GM13976 (cell line): ENCODE measurements at places on chromosomes 3 and 15.
A peak's percentile ranks its signal among the peaks of the same experiment; 100 is the strongest.

DNA sequence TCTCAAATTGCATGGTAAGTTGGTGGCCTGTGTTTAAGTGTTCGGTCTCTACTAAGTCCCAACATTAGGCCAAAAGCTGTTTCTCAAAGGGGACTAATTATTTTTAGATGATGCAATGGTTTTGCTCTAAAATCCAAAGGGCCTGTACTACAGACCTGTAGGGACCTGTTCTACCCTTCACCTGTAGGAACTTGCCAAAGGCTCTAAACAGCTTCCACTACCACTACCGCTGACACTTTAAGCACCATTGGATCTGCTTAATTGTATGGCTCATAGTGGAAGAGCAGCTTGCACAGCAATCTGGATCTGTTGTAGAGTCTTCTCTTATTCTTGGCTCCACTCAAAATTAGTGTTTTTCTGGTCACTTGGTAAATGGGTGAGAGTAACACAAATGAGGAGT is 346.8 kb downstream of the EPHA6 start:
- no peak for DNase-seq

DNA sequence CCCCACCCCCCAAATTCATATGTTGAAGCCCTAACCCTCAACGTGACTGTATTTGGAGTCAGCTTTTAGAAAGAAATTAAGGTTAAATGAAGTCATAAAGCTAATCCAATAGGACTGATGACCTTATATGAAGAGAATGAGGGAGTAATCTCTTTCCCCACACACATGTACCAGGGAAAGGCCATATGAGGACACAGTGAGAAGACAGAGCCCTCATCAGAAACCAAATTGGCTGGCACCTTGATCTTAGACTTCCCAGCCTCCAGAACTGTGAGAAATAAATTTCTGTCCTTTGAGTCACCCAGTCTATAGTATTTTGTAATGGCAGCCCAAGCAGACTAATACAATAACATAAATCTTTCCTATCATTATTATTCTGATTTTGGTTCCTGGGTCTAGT is 194.7 kb upstream of the NANOGP8 start:
- DNase-seq: no peak

- DNase-seq: no peak
Observed at GRCh38 chr3:121330118-121330517, 215.7 kb downstream of the POLQ start.

GRCh38 chr3:146747928-146748327 is 142.8 kb upstream of the PLSCR5 start:
- DNase-seq: no peak

- no peak for DNase-seq
Observed at GRCh38 chr15:33019354-33019981, 175.0 kb downstream of the FMN1 start.

DNA sequence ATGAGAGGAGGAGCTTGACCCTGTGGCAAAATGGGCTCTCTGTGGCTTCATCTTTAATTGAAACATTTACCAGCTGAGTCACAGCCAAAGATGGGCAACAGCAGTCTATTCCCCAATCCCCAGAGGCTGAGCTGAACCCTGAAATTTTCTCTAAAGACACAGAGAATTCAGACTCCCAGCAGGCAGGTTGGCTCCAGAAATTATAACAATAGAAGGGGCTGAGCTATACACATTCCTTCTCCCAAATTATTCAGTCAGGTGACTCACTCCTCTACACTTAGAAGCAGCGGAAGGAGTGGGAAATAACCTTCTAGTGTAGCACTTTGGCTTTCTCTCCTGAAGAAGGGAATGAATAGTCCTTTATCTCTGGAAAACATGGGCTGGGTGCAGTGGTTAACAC is 264.3 kb upstream of the ARHGEF26 start:
- no peak for DNase-seq

DNA sequence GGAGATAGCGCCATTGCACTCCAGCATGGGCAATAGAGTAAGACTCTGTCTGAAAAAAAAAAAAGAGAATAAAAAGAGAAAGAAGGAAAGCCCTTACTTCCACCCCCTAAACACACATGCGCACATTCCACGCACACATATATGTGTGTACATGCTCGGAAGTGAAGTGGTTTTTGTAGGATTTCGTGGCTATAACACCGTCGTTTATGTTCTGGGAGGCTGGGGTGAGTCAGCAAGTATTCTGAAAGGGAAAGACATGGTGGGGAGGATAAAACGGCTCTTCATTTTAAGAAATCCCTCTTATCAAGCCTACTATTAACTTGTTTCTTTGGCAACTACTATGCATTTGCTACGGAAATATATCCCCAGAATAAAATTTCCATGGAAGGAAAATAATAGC is 422.8 kb upstream of the TBL1XR1 start:
- no peak for DNase-seq

DNA sequence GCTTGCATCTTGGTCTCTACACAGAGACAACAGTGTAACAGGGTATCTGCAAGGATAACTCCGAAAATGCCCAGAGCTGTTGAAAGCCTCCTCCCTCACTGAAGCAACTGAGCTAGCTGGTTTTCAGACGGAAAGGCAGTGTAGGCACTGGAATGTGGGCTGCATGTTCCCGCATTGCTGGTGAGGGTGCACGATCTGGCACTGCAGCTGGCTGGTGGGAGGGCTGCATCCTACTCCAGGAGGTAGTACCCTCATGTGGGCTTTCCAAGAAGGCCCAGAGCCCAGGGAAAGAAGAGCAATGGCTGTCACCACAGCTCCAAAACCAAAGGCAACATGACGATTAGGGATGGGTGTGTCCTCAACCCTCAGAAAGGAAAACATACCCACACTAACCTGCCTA is 28.7 kb upstream of the RPS17 start:
- no peak for DNase-seq

DNA sequence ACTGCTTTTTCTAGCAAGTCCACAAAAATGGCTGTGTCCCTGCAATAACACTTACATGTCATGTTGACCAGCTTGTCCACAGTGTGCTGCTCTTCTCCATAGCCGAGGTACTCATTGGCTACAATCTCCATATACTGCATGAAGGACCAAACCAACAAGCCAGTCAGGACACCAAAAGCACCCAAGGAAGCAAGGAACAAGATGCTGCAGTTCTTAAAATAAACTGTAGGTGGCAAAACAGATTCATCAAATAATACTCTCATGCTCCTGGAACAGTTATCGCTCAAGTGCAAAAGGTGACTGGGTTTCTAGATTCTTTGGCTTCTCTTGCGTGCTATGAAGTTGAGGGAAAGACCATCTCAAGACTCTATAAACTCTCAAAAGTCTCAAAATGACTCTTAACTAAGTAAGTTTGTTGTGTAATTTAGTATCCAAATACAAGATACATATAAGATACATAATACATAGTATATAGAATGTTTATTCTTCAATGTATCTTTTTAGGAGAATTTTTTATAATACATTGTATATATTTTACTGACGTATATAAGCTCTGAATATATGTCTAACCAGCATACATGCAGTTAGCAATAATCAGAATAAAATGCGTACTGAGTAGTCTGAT is 57.0 kb downstream of the NEK10 start:
- DNase-seq: peak; percentile 54

DNA sequence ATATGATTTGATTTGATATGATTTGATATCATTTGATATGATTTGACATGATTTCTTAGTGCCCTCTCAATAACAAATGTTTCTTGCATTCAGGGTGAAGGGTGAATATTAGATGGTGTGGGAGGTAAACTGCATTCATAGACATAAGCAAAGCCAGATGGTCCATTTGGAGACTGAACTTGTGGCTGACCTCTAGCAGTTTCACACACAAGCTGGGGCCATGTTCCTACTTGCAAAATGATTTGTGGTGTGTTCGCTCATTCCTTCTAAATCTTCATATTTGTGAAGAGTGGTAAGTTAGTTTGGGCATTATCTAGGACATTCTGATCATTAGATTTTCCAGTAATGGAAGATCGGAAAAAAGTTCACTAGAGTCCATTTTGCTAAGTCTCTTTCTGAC is 40.5 kb upstream of the CCR4 start:
- DNase-seq: no peak

- DNase-seq: no peak
Observed at GRCh38 chr15:70519004-70519365, 244.4 kb downstream of the UACA start.

GRCh38 chr3:189677667-189678066 is 46.5 kb downstream of the TP63 start:
- DNase-seq: no peak

DNA sequence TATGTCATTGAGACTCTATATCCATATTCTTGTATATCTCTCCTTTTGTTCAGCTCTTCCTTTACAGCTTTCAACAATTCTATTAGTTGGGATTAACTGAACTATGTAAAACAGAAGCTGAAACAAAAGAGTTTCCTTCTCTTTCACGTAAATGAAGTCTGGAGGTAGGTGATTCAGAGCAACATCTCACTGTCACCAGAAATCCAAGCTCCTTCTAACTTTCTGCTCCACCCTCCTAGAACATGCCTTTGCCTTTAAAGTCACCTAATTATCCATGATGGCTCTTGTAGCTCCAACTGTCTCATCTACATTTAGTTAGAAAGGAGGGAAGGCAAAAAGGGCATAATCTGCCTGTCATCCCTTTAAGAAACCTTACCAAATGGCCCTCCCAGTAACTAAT is 458.2 kb upstream of the MDFIC2 start:
- no peak for DNase-seq

DNA sequence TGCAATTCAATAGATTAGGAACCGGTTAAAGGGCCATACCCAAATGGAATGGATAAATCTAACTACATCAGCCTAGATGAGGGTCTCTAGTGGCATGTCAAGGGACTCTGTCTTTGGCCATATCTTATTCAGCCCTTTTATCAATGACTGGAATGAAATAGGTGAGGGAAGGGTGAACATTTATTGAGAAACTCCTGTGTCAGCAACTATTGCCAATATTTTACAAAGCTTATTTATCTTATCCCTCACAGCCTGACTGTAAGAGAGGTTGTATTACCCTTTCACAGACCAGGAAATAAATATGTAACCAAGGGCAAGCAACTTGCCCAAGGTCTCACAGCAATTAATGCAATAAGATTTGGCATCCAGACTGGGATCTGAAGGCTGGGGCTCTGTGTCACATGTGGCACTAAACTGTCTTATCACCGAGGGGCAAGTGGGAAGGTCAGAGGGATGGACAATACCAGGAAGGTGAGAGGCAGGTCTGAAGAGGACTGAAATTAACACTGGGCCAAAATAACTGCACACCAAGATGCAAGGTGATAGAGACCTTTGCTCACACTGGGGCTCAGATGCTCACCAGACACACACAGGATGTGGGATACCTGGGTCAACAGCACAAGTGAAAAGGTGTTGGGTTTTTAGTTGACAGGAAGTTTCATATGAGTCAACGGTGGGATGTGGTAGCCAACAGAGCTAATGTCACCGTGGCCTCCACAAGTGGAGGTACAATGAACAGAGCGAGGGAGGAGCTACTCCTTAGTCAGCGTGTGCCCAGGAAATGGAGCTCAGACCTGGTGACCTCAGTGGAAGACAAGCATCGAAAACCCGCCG is 261.3 kb downstream of the RPLP1 start:
- peak; percentile 54 for DNase-seq

GRCh38 chr15:48945386-48945785 is 18.3 kb downstream of the SHC4 start:
- DNase-seq: no peak

DNA sequence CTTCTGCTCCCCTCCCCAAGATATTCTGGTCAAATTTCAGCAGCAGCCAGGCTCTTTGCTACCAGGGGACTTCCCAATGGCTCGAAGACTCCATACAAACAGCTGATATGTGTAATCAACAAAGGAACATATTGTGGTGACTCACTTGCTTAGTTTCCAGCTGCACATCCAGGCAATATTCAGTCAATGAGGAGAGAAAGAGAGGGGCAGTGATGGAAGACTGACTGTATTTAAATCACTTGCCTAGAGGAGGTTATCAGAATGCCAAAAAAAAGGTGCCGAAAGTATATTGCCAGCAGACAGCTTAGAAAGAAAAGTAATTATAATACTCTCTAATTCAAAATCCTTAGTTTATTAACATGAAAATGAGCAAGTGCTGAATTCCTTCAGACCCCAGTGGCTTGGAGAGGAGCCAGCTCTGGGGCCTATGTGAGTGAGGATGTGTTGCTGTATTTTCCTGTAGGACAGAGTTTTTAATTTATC is 236.5 kb downstream of the LRTM1 start:
- DNase-seq: no peak

GRCh38 chr3:30613133-30613825 is 6.9 kb downstream of the TGFBR2 start:
- no peak for DNase-seq

- peak; percentile 69 for DNase-seq
Observed at GRCh38 chr3:71724584-71725270, 475 bp downstream of the EIF4E3 start.

DNA sequence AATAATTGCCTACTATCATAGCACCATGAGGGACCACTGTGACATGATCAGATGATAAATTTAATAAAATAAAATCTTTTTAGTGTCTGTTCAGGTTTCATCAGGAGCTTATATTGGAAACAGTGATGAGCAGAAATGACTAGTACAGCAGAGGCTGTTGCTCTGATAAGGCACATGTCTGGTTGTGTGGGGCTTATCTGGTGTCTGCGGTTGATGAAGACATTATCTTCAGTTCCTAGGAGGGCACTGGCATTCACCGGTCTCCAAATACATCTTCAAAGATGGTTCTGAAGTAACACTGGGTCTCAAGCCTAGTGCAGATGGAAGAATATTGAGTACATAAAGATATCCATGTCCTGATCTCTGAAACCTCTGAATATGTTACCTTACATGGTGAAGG is 125.3 kb downstream of the SUCNR1 start:
- DNase-seq: no peak

- no peak for DNase-seq
Observed at GRCh38 chr3:46646700-46647099, 34.4 kb downstream of the FAM240A start.

DNA sequence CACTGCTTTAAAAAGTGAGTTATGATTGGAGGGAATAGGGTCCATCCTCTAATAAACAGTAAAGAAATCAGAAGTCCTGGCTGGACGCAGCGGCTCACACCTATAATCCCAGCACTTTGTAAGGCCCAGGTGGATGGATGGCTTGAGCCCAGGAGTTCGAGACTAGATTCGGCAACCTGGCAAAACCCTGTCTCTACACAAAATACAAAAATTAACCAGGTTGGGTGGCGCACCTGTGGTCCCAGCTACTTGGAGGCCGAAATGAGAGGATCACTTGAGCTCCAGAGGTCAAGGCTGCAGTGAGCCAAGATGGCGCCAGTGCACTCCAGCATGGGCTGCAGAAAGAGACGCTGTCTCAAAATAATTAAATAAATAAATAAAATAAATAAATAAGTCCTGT is 171.2 kb downstream of the POTEB3 start:
- no peak for DNase-seq

GRCh38 chr3:42739401-42740158 is 33.5 kb downstream of the CCDC13 start:
- no peak for DNase-seq

GRCh38 chr3:119580067-119580760 is 922 bp downstream of the ADPRH start:
- DNase-seq: peak; percentile 68

- DNase-seq: no peak
Observed at GRCh38 chr3:194996746-194997145, 274.2 kb downstream of the XXYLT1 start.

DNA sequence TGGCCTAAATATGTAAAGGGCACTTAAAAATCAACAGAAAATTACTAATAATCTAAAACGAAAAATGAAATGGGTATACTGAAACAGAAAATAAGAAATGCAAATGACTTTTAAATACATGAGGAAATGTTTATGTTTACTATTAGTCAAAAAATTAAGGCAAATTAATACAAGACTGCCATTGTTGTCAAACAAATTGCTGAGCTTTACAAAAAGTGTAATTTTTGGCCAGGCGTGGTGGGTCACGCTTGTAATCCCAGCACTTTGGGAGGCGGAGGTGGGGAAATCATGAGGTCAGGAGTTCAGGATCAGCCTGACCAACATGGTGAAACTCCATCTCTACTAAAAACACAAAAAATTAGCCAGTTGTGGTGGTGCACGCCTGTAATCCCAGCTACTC is 343.9 kb upstream of the SGO1 start:
- DNase-seq: no peak
